Hematopoietic multipotent progenitor cell treated with erythropoietin and hydrocortisone succinate and interleukin-3 and kit ligand, for 8 days (in vitro differentiated cells): ENCODE measurements at places on chromosomes 6 and 20.

DNA sequence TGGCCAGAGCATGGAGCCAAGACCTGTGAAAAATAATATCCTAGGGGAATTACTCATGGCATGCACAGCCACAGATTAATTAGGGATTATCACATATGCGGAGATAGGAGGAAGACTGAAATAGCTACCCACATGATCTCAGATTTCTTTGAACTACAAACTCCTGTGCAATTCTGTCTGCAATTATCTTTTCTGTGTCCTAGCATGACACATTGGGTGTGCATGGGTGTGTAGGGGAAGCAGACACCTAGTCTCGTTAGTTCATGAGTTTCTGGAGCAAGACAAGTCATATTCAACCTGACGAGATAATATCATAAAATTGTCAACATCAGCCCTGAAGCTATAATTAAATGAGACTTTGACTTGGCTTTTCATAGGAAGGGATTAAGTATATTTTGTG, 3.6 kb upstream of the SLC17A4 start:
- DNase-seq: no peak

DNA sequence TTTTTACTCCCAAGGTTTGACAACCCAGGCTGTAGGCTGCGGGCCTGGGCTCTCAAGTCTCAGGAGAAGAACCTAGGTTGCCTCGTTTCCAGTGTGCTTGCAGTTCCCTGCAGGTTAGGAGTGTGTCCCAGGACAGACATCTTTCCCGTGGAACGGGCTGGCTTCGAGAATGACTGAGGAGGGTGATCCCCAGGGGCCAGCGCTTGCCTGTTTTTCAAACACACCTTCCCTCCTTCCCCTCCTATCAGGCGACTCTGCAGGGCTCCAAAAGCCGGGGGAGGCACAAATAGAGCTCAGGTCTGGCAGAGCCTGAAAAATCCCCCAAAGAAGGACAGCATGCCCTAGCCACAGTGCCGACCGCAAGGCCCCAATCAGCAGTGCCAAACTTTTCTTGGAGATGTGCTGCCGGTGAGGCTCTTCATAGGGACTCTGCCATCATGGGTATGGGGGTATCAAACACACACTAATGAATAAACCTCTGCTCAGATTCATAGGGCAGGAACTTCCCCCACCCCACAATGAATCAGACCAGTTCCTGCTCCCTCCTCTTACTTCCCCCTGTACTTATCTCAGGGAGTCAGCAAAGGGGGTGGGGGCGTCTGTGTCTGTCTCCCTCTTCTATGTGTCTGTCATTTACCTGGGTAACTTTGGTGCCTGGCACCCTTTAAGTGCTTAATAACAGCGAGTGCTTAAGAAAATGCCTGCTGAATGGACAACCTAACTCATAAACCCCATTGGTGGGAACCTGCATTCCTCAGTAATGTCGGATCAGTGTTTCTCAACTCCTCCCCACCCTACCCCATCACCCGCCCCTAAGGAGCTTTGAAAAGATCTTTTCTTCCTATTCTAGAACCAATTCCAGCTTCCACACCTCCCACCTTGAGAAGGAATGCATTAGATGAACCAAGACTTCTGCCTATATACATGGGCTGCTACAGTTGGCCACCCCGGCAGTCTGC, 1.6 kb downstream of the KCNG1 start:
- DNase-seq: no peak

GRCh38 chr20:49571553-49571835, 3.6 kb upstream of the PTGIS start:
- DNase-seq: no peak

- DNase-seq: no peak
Observed at GRCh38 chr6:118086159-118086558, 179.1 kb downstream of the SLC35F1 start.

DNA sequence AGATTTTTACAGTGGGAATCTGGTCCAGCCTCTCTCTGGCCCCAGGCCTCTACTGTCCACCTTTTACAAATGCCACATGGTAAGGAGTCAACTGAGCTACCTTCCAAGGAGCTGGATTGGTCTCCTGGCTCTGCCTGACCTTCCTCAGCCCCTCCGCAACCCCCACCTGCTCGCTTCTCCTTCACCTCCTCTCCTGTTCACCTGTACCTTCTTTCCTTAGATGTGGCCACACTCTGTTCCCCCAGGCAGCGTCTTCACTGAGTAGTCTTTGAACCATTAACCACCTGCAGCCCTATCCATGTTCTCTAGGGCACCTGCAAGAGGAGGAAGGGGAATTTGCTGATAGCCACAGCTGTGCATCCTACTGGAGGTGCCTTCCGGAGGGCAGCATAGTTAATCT, 55.3 kb upstream of the DDR1 start:
- DNase-seq: no peak

GRCh38 chr6:101393829-101394251, 332 bp downstream of the GRIK2 start:
- no peak for DNase-seq

DNA sequence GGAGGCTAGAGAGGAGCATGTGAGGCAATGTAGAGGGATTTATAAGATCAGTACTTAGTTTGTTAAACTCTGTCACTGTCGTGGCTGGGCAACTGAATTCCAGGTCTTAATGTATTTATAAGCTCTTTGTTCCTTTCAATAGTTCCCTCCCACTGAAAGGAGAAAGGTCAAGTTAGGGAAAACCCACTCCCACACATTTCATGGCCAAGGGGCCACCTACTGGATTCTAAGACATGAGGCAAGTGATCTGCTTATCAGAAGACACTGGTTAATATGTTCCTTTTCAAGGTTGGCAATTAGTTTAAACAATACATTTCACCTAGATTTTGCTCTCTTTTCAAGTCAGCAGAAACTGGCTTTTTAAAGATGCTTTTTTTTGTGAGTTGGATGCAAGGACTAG, 5.4 kb upstream of the GSTA5 start:
- DNase-seq: no peak

DNA sequence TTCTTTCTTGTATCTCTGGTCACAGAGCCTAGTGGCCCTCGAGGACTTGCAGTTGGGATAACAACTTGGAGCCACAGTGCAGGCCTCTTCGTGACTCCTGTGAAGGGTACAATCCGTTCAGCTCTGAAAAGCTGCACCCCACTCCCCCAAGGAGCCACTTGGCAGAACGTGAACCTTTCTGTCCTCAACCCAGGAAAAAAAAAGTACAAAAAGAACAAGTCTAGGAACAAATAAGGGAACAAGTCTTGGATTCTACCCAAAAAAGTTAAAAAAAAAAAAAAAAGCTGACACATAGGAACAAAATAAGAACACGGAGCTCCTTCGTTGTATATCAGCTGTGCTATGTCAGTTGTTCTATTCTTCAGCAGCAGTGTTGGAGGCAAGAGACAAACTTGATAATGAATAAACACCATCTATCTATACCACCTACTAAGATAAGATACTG, 77.9 kb upstream of the TULP1 start:
- DNase-seq: no peak

DNA sequence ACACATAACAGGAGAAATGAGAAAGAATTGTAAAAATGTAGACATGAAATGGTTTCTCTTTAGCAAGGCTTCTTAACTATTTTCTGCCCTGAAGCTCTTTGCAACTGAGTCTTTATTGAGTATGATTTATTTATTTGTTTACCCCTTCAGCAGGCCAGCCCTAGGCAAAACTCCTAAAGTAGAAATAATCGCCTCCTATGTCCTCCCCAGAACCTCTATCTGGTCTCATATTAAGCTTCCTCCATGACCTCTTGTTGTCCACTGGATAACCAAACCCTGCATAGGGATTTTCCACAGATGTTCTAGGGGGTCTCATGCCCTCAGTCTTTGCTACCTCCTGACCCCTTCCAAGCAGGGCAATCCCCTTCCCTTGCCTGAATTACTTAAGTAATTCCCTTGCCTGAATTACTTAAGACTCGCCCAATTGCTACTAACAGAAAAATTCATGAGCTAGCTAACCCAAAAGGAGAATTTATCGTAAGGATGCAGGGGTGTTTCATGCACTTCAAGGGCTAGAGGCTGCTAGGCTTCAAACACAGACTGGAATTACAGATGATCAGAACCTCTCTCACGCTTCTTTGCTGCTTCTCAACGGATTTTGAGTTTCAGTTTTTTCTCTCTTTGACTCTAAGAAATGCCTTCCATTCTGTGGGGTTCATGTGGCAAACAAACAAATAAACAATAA, 425.9 kb upstream of the RNF217 start:
- no peak for DNase-seq

DNA sequence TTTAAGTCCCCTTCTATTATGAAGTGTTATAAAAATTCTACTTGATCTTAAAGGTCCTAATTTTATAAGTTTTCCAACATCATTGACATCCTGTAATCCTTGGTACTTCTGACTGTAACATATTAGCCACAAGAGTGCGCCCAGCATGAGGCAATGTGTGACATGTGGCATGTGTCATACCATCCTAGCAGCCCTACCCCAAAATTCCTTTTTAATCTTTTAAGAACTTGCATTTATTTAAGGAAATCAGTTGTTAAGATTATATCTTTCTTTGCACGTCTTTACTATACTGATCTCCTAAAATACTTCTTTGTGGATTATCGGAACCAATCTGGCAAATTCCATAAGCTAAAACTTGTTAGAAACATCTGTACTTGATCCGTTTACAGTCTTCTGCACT, 167.1 kb upstream of the SLC24A3 start:
- no peak for DNase-seq

GRCh38 chr6:77463861-77464494, 687 bp upstream of the HTR1B start:
- no peak for DNase-seq

DNA sequence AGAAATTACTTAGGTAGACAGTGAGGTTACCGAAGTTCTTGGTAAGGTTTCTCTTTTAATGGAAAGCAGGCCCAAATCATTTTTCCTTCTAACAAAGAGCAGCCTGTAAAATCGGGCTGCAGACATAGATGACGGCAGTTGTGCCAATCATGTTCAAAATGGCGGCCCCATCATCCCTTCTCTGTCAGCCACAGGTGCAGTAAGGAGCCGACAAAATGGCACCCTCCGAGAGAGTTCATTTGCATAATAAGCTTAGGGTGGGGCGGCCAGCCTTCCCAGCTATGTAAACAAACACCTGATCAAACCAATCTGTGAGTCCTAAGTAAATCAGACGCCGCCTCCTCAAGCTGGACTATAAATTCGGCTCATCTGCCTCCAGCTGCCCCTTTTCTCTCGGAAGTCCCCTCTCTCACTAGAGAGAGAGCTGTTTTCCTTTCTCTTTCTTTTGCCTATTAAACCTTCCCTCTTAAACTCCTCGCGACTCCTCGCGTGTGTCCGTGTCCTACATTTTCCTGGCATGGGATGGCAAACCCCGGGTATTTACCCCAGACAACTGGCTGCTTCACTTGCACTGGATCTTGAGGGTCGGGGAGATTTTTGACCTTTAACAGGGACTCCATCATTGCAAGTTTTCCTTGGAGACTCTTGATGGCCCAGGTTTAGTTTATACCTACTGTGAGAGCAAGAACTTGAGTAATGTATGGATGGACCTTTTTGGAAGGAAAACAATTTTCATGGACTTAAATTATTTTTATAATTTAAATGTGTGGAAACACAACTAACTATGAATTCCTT, 8.9 kb upstream of the DDR1 start:
- no peak for DNase-seq
